Breast epithelium (tissue), 4 donors: ENCODE measurements at places on chromosomes 11 and 22. TPM values are rescaled to one million over a fixed set of nuclear protein-coding genes. Genes with fewer than 3 reads are reported as not detected.

DNA sequence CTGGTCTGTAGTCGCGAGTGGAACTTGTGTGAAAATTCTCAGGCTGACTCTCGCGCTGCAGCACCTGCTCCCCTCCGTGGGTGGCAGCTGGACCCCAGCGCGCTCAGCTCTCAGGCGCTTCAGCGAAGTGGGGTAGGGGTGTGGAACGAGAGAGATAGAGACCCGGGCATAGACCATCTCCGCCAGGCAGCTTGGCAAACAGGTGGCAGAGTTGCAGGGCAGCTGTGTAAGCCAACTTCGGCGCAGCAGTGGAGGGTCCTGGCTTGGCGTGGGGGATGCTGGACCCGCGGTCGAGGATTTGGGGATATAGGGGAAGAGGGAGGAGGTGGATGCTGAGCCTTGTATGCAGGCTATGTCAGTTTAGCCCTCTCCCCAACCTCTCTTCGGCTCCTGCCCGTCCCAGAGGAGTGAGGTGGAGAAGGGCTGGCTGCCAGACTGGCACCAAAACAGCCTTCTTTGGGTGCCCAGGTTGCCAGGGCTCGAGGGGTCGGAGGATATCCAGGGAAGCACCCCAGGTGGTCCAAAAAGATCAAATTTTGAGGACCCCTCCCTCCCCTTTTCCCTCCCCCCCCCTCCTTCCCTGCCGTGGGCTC, 746 bp upstream of the CALCB start:
- DNase-seq, result no peak

DNA sequence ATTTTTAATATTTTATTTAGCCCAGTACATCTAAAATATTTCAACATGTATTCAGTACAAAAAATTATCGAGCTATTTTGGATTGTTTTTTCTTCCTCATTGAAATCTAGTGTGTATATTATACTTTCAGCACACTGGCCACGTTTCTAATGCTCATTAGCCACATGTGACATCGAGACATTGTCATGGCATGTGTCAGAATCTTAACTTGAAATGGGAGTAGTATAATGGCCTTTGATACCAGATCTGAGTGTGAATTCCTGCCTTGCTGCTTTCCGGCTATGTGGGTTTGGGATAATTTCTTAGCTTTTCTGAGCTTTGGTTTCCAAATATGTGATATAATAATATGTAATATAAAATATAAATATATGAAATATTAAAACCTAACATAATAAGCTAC, 54.3 kb downstream of the BCL2L13 start:
- DNase-seq, result no peak

GRCh38 chr11:2541881-2542361, 97.1 kb downstream of the KCNQ1 start:
- DNase-seq, result no peak

DNA sequence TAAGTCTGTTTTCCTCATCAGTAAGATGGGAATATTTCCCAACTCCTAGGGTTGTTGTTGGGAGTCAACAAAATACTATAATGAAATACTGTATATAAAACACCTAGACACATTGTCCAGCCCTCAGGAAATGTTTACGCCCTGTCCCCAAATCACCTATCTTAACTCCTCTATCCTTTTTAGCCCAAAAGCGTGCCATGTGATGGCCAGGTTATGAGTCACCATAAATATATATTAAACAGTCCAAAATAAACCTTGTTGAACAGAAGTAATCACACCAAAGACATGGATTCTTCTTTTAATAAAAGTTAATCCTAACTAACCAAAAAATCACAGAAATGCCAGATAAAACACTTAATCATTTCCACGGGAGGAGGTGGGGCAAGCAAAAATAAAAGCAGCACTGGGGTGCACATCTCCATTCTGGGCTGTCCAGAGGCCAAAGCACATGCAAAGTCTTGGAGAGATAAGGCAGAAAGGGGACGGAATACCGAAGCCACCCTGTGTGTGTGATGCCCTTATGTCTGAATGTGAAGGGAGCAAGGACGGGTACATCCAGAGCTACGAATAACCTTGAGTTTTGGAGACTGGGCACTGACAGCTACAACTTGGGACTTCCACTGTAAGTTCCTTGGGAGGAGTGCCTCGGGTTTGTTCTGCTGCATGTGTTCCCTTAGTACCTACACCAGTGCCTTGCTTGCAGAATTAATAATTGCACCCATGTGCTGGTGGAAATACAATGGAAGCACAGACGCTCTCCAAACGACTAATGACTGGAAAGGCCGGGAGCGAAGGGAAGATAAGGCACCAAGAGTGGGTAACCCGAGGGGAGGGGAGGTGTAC, 1.1 kb downstream of the OSBP start:
- no peak for DNase-seq

- DNase-seq, result peak; percentile 14
Measured at GRCh38 chr11:114057605-114058004, 1.9 kb upstream of the ZBTB16 start.

- no peak for DNase-seq
Measured at GRCh38 chr11:93166862-93167261, 30.9 kb downstream of the SLC36A4 start.

GRCh38 chr11:118634431-118635236, 27.2 kb downstream of the PHLDB1 start:
- DNase-seq, result peak; percentile 84

- DNase-seq, result peak; percentile 87
Measured at GRCh38 chr11:114295676-114296604, at the start of gene NNMT. TSS of gene NNMT (plus strand) at chr11:114296399. CDS start at chr11:114296557, 158 bp downstream.

GRCh38 chr11:118401880-118402590, 629 bp downstream of the ATP5MG start:
- no peak for DNase-seq

DNA sequence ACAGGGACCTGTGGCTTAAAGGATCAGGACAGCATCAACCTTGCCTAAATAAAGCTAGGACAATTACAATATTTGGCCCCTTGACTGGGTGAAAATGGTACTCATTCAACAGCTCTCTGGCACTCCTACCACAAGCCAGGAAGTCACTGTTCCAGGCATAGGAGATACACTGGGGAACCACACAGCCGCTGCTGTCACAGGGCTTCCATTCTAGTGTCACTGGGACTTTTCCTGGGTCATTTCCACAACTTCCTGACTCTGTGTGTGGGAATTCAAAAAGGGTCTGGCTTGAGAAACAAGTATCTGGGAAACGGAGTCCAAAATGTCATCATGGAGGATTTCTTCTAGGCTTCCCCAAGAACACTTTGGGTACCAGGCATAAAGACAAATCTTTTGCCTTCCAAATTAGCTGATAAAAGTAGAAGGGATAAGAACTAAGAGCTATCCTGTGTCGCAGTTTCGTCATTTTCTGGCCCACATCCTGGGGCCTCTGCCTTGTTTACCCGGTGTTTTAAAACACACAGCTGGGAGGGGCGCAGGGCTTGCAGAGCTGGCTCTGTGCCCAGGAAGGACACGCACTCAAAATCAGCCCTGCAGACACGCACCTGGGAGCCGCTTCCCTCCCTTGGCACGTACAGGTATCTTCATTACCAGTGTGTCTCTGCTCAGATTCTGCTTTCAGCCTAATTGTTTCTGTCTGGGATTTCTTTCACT, 38.0 kb downstream of the TMEM45B start:
- peak; percentile 93 for DNase-seq

DNA sequence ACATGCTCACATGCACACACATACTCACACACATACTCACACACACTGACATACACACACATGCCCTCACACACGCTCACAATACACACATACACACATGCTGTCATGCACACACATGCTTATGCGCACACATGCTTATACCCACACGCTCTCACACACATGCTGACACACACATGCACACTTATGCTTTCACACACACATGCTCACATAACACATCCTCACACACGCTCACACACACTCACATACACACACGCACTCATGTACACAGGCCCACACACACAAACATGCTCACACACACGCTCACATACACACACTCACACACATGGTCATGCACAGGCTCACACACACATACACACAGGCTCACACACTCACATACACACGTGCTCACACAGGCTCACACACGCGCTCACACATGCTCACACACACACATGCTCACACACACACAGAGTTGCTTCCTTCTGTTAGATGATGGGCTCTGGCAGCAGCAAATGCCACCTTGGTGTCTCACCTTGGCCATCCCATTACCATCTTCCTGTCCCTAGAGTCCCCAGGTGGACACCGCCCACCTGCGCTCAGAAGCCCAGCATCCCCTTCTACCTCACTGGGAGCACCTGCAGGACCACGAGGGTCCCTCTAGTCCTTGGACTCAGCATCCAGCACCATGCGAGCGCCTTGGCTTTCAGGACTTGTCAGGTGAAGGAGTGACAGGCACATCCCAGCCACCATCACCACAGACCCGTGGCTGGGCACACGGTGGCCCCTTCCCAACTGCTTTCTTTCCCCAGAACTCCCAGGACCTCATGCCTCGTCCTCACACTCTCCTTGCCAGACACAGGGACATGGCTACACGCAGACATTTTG, 44.9 kb upstream of the CCND1 start:
- no peak for DNase-seq

DNA sequence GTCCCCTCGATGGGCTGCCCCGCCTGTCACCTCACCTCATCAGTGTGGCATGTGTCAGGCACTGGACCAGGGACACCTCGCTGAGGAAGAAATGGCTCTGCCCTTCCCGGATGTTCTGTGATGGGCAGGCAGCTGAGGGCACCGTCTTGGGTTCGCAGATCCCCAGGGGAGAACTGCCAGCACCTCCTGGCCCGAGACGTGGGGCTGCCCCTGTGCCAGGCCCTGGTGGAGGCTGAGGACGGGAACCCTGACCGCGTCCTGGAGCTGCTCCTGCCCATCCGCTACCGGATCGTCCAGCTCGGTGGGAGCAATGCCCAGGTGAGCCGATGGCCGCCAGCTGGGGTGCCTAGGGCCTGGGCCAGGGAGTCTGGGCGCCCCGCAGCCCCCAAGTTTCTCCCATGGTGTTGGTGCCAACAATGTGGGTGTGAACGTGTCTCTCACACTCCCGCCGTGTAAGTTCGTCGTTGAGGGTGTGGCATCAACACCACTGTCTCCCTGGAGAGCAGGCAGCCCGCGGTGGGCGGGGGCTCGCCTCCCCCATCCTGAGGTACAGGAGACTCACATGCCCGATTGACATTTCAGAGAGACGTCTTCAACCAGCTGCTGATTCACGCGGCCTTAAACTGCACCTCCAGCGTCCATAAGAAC, 7.3 kb upstream of the GTSE1 start:
- DNase-seq, result no peak

DNA sequence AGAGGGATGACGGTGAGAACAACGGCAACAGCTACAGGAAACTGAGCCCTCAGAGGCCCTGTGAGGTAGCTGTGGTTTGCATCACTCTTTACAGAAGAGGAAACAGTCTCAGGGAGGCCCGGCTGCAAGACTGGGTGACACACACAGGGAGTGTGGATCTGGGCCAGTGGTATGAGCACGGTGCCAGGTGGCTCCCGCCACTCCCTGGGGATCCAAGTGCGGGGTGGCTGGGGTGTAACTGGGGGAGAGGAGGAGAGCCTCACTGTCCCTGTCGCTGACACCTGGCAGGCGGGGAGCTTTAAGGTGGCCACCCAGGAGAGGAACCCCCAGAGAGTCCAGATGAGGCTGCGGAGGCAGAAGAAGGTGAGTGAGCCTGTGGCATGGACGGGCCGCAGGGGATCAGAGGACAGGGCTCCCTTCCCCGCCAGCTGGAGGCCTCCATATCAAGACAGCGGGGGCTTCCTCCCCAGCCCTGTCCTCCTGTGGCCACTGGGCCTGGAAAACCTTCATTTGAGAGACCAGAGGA, 5.6 kb downstream of the RGL4 start:
- no peak for DNase-seq

DNA sequence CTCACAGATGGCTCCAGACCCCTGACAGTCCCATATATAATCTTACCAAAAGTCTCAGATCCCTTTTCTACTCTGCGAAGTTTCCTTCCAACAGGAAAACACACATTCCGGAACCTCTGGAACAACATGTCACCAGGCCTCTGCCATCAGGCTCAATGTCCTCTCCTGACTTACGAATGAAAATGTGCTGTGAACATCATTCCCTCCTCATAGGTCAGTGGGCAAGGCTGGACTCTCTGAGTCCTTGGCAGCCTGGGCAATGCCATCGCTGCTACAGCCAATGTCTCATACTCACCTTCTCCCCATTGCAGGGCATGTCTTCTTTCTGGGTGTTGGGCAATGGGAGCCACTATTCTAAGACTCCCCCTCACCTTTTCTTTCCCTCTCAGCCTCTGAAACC, 1.7 kb upstream of the HPX start:
- DNase-seq, result no peak

DNA sequence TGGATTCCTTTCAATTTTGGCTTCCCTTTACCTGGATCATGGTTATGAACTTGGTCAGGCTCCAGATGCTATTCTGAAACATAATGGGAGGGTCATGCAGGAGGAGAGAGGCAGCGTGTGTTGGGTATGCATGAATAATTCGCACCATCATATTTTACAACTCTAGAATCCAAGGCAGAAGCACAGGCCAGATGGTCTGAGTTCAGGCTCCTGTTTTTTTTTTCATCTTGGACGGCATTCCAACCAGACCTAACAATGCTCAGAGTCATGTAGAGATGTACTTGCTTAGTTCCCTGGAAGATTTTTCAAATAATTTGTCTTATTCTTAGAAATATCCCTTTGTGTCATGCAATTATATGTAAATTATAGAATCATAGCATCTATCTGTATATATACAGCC, 393.5 kb downstream of the JRKL start:
- no peak for DNase-seq

GRCh38 chr11:64856382-64857227, 12.2 kb upstream of the CDC42BPG start:
- DNase-seq, result no peak

- DNase-seq, result no peak
Measured at GRCh38 chr11:122807731-122808477, 30.4 kb upstream of the CRTAM start.

GRCh38 chr11:83072350-83073242, 899 bp upstream of the RAB30 start:
- DNase-seq, result no peak

GRCh38 chr11:9263840-9264315, 1.3 kb downstream of the DENND5A start:
- DNase-seq, result no peak

GRCh38 chr11:119320240-119320775, 3.4 kb upstream of the MCAM start:
- DNase-seq, result no peak

Gene SCGB1C1
- not detected for total RNA-seq

Gene BAIAP2L2
- total RNA-seq, result 1.0 TPM

Gene FXYD6
- 20.3 TPM for total RNA-seq

Gene MGAT3
- 9.4 TPM for total RNA-seq

Gene ZBTB16
- 236 TPM for total RNA-seq

Gene MPZL3
- total RNA-seq, result 13.1 TPM

Gene COPB1
- total RNA-seq, result 139 TPM

Gene GGTLC3
- total RNA-seq, result not detected

Gene ZFPL1
- total RNA-seq, result 33.8 TPM

Gene NCR3LG1
- total RNA-seq, result 2.9 TPM

Gene GRM5
- total RNA-seq, result 0.33 TPM

Gene GAL3ST3
- not detected for total RNA-seq

Gene UBQLN3
- 0.66 TPM for total RNA-seq
